ENCODE measurements at places on chromosomes 2 and 18.

DNA sequence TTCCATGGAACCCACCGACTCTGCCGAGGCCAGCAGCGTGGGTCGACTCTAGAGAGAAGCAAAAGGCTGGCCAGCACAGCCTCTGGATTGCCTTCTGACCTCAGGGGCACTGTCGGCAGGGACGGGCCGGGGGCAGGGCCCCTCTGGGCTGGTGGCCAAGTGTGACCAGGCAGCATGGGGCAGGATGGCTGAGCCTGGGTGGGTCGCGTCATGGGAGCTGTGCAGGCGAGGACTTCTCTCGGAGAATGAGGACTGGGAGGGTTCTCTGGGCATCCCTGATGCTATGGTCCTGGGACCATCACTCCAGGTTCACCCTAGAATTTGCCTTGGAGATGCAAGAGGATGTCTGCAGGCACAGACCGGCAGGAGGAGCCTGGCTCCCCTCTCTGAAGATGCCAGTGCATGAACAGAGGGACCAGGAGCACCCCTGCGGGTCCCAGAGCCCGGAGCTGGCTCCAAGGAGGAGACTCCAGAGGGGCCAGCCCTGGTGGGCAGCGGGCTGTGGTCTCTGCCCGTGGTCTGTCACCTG lies 289.2 kb downstream of the NDUFA10 start:
- no peak for DNase-seq

- no peak for DNase-seq
Observed at GRCh38 chr18:28126768-28127167, 50.2 kb downstream of the CDH2 start.

DNA sequence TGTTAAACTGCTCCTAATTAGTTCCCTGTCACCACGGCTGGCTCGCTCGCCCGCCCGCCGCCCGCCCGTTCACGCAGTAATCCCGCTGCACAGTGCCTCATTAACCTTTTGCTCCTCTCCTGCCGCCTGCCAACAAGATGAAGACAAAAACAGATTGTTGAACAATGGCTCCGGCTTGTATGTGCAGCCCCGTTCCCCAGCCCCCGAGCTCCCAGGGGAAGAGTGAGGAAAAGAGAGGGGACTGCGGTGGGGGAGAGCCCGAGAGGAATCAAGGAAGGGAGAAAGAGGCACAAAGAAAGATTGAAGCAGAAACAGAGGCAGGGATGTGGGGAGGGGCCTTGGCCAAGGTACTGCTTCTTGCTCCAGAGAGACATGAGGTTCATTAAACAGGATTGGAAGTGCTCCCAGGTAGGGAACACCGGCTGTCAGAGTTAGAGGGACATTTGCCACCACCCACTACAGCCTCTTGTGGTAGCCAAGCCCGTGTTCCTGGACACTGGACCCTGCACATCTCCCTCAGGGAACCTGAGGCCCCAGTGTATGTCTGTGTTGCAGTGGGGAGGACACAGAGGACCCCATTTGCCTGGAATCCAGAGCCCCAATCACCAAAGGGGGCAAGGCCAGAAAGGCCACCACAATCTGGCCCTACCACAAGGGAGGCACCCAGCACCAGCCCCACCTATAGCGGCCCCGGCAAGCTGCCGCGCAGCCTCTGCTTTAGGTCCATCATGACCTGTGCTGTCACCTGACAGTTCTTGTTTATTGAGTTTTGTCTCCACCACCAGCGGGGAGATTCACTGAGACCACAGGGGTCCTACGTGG lies 38.1 kb downstream of the EMX1 start:
- no peak for DNase-seq

GRCh38 chr18:21943456-21943855 lies 202.9 kb downstream of the MIB1 start:
- DNase-seq: no peak

- DNase-seq: no peak
Observed at GRCh38 chr2:10536569-10537133, 88.5 kb upstream of the ODC1 start.

DNA sequence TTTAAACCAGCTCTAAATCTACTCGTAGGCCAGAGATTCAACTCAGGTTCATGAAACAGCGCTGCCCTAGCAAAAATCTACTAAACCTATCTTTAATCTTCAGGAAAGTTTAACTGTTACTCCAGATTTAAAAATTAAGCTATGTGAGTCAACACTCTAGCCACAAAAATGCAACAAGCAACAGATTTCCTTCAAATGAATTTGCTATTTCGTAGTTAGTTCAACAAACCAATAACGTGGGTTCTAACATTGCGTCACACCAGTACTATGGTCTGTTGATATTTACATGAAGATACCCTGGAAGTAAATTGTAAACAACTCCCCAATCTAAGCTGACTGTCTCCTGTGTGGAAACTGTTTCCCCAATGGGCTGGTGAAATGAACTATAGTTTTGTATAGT lies 71.2 kb downstream of the FIGN start:
- no peak for DNase-seq

DNA sequence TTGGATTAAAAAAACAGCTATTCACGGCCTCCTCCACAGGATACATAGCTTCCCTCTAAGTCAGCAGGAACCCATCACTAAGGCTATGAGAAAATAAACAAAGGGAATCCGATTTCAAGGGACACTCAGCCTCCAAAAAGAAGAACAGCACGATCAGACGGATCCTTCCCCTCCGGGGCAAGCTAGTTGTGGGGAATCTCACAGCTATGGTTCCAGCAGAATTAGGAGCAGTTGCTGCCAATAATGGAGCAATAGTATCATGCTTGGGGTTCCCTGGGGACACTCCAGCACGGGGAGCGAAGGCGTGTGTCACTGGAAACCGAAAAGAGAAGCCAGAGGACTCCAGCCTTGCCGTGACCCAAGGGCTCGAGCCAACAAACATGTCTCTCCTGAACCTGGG lies 163.1 kb downstream of the TTC32 start:
- no peak for DNase-seq

- peak; percentile 21 for DNase-seq
Observed at GRCh38 chr2:9844036-9844483, 786 bp downstream of the TAF1B start.

DNA sequence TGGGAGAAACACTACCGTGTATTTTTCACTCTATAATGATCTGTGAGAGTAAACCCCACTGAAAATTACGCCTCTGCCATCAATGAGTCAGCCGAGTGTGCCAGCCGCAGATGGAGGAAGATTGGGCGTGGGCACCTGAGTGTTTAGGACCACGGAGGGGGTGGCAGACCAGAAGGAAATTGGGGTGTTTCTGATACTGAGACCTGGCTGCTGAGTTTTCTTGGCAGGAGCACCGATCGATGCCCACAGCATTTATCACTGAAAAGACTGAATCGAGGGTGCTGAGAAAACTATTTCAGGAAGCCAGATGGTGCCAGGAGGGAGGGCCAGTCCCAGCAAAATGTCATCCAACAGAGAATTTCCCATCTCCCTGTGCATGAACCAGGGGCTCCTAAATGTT lies 91.9 kb upstream of the TPO start:
- no peak for DNase-seq

DNA sequence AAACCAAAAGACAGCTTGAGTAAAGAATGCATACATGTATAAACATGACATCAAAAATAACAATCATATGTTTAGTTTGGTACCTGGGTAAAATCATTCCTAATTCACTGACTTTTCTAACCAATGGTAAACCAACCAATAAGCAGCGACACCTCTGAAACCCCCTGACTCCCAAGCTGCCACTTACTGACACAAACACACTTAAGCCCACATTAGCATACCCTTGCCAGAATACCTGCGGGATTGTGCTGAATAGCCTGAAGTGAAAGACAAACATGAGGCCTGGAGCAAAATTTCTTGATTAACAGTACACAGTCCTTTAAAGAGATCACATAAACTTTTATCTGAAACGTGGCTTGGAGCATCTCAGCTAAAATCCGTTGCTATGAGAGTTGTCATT lies 902.9 kb downstream of the TMEM182 start:
- no peak for DNase-seq

GRCh38 chr2:120854014-120854620 lies 118.4 kb downstream of the GLI2 start:
- DNase-seq: no peak

GRCh38 chr2:11658208-11659114 lies 11.5 kb downstream of the NTSR2 start:
- no peak for DNase-seq

DNA sequence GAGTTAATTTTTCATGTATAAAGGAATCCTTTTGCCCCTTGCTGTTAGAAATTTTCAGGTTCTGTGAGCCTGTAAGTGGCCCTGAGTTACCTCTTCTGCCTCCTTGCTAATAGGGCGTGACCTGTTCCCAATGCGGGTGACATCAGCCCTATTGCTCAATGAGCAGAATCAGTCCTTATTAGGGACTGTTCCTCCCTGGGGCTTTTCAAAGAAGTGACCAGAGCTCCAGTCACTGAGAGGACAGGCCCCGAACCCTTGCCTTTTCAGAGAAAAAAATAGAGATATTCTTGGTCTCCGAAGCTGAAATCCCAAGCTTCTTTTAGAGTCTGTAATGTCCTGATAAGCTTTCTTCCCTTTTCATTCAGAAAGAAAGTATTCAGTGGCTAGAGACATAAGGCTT lies 8.2 kb upstream of the APOB start:
- DNase-seq: no peak

GRCh38 chr2:33583194-33583938 lies 15.7 kb downstream of the FAM98A start:
- DNase-seq: peak; percentile 49

GRCh38 chr2:229520691-229521096 lies 193.7 kb downstream of the DNER start:
- no peak for DNase-seq

- DNase-seq: no peak
Observed at GRCh38 chr2:138500592-138501424, 762 bp upstream of the SPOPL start.

DNA sequence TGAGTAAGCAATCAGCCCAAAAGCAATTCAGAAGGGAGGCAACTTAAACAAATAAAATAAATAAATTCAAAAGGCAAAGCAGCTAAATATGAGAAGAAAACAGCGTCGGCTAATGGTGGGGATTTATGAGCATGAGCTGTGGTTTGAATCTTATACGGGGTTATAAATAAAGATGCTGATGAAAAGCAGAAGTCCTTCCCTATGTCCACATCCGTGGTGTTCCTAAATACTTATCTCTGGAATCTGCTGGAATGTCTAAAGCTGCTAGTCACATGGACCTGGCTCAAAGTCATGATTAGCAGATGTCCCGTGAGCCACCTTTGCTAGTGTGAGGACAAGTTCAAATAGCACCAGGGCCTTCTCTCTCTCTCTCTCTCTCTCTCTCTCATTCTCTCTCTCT lies 33.8 kb downstream of the SMIM21 start:
- DNase-seq: no peak

DNA sequence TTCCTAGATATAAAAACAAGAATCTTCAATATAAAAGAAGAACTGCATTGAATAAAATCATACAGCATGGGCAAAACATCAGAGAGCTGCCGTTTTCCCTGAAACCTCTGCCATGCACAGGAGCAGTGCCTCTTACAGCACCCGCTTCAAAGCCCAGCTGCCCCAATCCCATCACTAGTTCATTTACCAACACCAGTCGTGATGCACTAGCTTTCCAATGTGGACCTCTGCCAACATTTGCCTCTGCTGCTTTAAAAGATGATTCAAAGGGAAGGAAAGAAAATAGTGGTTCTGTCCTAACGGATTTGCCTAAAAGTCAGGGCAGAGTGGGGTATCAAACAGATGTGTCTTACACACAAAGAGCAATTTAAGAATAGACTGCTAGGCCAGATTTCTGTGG lies 43.4 kb upstream of the AP1S3 start:
- DNase-seq: no peak

- DNase-seq: no peak
Observed at GRCh38 chr2:6818012-6818411, 47.7 kb downstream of the CMPK2 start.

- no peak for DNase-seq
Observed at GRCh38 chr2:88351249-88351601, 101.3 kb downstream of the FOXI3 start.

DNA sequence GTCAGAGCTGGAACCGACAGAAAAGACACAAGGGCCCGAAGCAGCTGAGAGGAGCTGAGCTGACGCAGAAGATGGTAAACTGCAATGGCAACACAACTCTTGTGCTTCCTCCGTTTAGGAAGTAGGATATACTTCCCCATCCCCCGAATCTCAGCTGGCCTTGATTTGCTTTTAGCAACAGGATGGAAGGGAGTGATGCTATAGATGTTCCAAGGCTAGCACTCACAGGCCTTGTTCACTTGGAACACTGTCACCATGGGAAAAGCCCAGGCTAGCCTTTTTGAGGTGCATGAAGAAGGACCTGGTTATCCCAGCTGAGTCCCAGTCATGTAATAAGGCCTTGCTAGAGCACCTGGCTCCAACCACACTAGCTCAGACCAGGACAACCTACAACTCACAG lies 26.0 kb downstream of the STAT1 start:
- DNase-seq: no peak

GRCh38 chr2:25228848-25229278 lies 60.5 kb upstream of the POMC start:
- DNase-seq: peak; percentile 40

- DNase-seq: no peak
Observed at GRCh38 chr2:55364189-55365055, 55.2 kb downstream of the CCDC88A start.

- peak; percentile 24 for DNase-seq
Observed at GRCh38 chr2:217993817-217994463, 8.9 kb downstream of the TNS1 start.

DNA sequence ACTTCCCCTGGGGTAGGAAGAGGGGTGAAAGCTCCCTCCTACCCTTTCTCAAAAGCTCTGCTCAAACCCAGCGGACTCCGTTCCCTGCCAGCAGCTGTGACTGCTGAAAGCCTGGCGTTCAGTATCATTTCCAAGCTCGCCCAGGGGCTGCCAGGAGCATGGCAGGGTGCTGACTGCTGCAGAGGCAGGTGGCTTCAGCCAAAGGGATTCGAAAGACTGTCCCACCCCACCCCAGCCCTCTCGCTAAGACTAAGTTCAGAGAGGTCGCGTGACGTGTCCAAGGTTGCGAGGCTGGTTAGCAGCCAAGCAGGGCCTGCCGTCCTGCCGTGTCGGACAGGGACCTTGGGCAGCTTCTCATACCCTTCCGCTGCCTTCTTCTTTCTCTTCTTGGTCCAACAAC lies 72.3 kb upstream of the RAB12 start:
- no peak for DNase-seq

DNA sequence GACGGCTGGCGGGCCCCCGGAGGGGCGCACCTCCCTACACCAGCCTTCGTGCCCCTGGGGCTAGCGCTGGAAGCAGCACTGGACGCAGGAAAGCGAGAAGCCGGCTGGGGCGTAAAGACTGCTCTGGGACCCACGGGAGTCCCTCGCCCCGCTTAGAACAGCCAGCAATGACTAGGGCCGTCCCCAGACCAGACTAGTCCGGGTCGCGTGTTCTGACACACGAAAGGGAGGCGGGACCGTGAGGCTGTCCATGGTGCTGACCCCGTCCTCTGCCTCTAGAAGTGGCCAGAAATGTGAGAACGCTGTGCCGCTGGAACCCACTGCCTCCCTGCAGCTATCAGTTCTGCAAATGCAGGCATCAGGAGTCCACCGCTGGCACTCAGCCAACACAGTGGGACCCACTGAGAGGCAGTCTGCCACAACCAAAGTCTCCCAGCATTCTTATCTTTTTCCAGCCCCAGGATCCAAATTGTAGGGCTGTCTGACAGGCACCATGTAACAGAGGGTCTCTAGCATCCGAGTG lies at the start of gene UCN:
Gene UCN (minus strand): TSS at position 87 of the 523 bp plus-strand sequence. CDS start 550 bp downstream, outside the sequence.
- no peak for DNase-seq
